ENCODE measurements at places on chromosomes 1 and 21. TPM values are rescaled to one million over a fixed set of nuclear protein-coding genes. Genes with fewer than 3 reads are reported as not detected.

DNA sequence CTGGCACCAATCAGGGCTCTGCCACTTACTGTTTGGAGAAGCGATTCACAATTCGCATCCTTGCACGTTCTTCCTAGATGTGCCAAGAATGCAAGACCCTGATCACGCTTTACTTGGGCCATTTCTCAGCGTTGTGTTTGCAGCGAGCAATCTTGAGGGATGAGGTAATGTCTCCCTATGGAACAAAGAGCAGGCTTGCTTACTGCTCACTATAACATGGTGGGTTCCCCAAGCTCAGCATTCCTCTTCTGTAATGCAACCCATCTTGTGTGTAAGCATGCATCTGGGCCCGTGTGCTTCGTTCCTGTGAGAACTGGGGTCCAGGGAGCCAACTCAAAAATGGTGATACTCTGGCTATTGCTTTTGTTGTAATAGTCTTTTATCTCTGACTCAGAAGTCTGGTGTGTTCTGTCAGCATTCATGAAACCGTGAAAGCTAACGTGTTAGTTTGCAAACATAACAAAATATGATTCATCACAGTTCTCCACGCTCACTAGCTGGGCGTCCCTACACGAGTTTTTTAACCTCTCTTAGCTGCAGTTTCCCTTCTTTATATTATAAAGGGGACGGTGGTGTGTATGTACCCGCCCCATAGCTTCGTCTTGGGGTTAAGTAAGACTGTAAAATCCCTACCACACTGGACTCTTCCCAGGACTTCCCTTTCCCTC lies 33.3 kb downstream of the DNTTIP2 start:
- peaks cover 33% of the 10 kb centered on the region for H3K4me1 ChIP-seq
- H3K4me3 ChIP-seq = peak overlapping the region; percentile 89
- H3K27ac ChIP-seq = peak overlapping the region; percentile 95
- no peak for DNase-seq
- peaks cover 12% of the 10 kb centered on the region for H3K36me3 ChIP-seq

- H3K27me3 ChIP-seq = peaks cover 38% of the 10 kb centered on the region
- no peak overlapping the region for H3K27ac ChIP-seq
- H3K4me3 ChIP-seq = peak overlapping the region; percentile 46
- no peak for DNase-seq
These were observed 48.0 kb upstream of the SLC19A1 start for GRCh38 chr21:45590246-45590725.

DNA sequence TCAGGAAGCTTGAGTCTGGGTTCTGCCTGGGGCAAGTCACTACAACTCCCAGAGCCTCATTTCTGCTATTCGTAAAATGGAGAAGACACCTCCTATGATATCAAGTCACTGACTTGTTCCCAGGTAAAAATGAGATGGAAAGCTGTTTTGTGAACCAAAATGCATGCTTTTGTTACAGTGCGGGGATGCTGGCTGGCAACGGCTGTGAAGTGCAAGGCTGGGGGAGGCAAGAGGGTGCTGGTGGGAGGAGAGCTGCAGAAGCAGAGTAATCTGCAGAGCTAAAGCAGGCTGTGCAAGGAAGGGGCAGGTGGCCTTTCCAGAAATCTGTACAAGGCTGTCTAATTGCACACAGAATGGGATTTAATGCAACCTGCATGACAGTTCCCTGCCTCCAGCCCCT lies 150.9 kb downstream of the CNIH3 start:
- H3K27ac ChIP-seq = no peak overlapping the region
- DNase-seq = no peak
- H3K36me3 ChIP-seq = no peaks in the 10 kb centered on the region
- peaks cover 4% of the 10 kb centered on the region for H3K4me1 ChIP-seq

DNA sequence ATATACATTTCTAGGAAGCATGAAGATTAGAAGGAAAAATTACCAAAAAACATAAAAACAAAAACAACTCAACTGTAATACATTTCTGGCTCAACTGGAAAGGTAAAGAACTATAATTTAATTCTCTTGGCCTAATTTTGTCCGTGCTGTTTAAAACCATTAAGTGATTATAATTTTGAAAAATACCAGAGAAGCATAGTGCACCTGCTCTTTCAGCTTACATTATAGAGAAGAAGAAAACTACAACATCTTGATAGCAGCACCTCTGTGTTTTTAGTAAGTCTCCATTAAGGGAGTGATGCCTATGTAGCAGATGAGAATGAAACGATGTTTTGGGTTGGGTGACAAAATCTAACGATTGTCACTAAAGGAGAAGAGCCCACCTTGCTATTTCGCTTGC lies 19.3 kb upstream of the MAN1A2 start:
- no peaks in the 10 kb centered on the region for H3K27me3 ChIP-seq
- no peak for DNase-seq

- peaks cover 14% of the 10 kb centered on the region for H3K36me3 ChIP-seq
- no peak overlapping the region for H3K4me3 ChIP-seq
- H3K27me3 ChIP-seq = peaks cover 3% of the 10 kb centered on the region
- DNase-seq = no peak
- H3K27ac ChIP-seq = no peak overlapping the region
- peaks cover 40% of the 10 kb centered on the region for H3K4me1 ChIP-seq
These were observed 120.6 kb upstream of the RAVER2 start for GRCh38 chr1:64624218-64624713.

DNA sequence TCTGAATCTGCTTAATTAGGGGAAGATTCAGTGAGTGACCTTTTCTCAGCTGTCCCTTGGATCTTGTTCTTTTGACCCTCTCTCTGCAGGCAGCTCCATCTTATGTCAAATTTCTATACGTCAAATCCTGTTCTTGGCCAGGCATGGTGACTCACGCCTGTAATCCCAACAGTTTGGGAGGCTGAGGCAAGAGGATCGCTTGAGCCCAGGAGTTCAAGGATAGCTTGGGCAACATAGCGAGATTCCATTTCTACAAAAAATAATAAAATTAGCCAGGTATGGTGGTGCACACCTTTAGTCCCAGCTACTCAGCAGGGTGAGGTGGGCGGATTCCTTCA lies 12.3 kb upstream of the CDC42 start:
- peak overlapping the region; percentile 30 for H3K4me3 ChIP-seq
- peak overlapping the region; percentile 79 for H3K27ac ChIP-seq
- peaks cover 25% of the 10 kb centered on the region for H3K4me1 ChIP-seq
- no peak for DNase-seq
- no peaks in the 10 kb centered on the region for H3K36me3 ChIP-seq
- H3K27me3 ChIP-seq = no peaks in the 10 kb centered on the region

Gene PPFIA4
- 4.9 TPM for total RNA-seq

Gene ESPN
- 15.6 TPM for total RNA-seq

Gene PLXNA2
- total RNA-seq = 80.1 TPM

Gene CELA3B
- not detected for total RNA-seq

Gene SCAF4
- total RNA-seq = 38.8 TPM

Gene CYP4A22
- not detected for total RNA-seq

Gene SPRR1B
- 274 TPM for total RNA-seq
